ENCODE measurements at places on chromosomes 12 and 14. TPM values are rescaled to one million over a fixed set of nuclear protein-coding genes. Genes with fewer than 3 reads are reported as not detected.

The CLEC7A gene
- total RNA-seq: 1.2 TPM

The KRT74 gene
- not detected for total RNA-seq

The TMEM132D gene
- total RNA-seq: not detected

The PTPRQ gene
- total RNA-seq: 0.30 TPM

The NEUROD4 gene
- not detected for total RNA-seq

The LHX5 gene
- total RNA-seq: not detected

The PPP1R1A gene
- 60.9 TPM for total RNA-seq

The GPR162 gene
- 1.3 TPM for total RNA-seq

The NANOG gene
- total RNA-seq: 0.70 TPM

The LGALS3 gene
- 3.9 TPM for total RNA-seq

The OR4Q2 gene
- total RNA-seq: not detected

The PA2G4 gene
- 32.3 TPM for total RNA-seq
